ENCODE measurements at places on chromosomes 6 and 20.
A peak's percentile ranks its signal among the peaks of the same experiment; 100 is the strongest.

GRCh38 chr6:30530014-30530413, 26.3 kb downstream of the GNL1 start:
- DNase-seq: no peak

- no peak for DNase-seq
These were observed 14.2 kb downstream of the RRP36 start for GRCh38 chr6:43035495-43036194.

- DNase-seq: no peak
These were observed 32.5 kb downstream of the PREP start for GRCh38 chr6:105370351-105370750.

- peak; percentile 25 for DNase-seq
These were observed 252.8 kb downstream of the CDH26 start for GRCh38 chr20:60210779-60211617.

- DNase-seq: no peak
These were observed 729 bp downstream of the ATG5 start for GRCh38 chr6:106324726-106325335.

DNA sequence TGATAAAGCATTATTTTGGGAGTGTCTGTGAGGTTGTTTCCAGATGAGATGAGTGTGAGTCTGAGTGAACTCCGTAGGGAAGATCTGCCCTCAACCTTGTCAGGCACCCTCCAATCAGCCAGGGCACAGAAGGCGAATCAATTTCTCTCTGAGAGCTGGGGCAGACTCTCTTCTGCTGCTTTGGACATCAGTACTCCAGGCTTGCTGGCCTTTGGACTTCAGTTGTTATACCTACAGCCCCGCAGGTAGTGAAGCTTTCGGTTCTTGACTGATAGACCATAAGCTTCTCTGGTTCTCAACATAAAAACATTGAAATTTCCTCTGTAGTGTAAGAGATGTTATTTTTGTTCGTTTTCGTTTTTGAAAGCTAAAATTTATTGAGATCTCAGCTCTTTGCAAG, 71.4 kb downstream of the MAFB start:
- DNase-seq: no peak

GRCh38 chr6:165200178-165200577, 109.2 kb downstream of the C6orf118 start:
- DNase-seq: no peak

DNA sequence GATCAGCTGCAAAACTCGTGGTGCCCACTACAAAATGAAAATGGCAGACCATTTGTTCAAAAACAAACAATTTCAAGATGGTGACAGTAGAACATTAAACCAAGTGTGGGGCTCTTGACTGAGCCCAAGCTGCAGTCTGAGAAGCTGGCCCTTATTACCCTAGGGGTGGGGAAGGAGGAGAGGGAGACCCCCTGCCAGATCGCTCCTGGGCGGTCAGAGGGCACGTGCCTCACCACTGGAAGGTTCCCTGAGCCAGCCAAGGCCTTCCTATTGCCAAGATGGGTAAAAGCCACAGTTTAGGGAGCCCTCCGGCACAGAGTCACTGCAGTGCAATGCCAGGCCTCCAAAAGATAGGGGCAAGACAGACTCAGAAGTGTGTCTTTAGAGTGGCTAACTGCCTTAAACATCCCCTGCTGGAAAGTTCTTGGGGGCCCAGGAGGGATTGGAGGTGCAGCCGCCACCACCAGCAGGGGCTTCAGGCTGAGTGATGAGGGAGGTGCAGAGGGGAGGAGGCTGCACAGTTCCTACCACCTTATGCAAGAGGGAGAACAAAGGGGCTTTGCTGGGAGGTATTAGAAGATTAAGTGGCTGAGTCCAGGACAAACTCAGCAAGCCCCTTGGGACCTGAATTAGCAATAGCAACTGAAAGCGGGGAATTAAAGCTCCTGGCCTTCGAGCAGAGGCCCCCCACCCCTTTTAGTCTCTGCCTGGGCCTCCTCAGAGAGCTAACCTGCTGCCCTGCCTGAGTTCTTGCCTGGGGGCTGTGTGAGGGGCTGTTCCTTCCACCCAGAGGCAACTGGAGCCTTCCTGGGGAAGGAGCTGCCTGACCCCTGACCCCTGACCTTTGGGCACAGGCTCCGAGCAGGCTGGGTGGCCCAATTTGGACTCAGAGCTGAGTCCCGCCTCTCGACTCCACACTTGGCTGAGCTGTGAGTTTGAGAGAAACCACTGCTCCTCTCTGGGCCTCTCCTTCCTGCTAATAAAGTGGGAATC, 88.4 kb downstream of the VEGFA start:
- no peak for DNase-seq

DNA sequence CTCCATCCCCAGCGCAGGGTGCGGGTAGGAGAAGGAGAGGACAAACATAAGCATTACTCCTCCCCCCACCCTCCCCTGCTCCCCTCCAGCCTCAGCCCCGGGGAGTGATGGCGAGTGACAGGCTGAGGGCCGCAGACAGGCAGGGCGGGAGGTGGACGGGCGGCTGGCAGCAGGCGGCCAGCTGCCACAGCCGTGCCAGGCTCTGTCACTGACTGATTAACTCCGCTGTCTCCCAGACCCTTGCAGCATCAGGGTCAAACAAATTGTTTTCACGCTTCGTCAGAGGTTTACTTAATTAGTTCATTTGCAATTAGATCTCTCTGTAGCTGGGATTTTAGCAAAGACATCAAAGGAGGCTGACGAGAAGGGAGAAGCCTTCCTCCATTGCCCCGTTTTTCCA, 41.9 kb downstream of the FOXP4 start:
- no peak for DNase-seq

DNA sequence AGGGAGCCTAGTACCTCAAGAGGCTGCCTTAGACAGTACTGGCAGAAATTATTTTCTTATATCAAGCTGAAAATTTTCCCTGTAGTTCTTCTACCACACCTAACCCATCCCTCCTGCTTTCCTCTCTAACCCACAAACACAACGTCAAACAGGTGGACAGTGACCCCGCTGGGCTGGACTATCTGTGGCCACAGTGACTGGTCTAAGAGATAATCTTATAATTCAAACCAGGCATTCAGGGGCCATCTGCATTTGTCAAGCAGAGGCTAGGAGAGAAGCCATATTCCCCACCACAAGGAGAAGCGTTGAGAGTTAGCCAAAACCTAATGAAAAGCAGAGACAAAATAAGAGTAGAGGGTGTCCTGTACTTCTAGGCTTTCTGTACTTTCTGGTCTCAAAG, 8.2 kb downstream of the HDDC2 start:
- no peak for DNase-seq

- no peak for DNase-seq
These were observed 42.2 kb upstream of the ADTRP start for GRCh38 chr6:11820821-11821220.

- DNase-seq: peak; percentile 64
These were observed 60.0 kb downstream of the PRL start for GRCh38 chr6:22236626-22237414.

DNA sequence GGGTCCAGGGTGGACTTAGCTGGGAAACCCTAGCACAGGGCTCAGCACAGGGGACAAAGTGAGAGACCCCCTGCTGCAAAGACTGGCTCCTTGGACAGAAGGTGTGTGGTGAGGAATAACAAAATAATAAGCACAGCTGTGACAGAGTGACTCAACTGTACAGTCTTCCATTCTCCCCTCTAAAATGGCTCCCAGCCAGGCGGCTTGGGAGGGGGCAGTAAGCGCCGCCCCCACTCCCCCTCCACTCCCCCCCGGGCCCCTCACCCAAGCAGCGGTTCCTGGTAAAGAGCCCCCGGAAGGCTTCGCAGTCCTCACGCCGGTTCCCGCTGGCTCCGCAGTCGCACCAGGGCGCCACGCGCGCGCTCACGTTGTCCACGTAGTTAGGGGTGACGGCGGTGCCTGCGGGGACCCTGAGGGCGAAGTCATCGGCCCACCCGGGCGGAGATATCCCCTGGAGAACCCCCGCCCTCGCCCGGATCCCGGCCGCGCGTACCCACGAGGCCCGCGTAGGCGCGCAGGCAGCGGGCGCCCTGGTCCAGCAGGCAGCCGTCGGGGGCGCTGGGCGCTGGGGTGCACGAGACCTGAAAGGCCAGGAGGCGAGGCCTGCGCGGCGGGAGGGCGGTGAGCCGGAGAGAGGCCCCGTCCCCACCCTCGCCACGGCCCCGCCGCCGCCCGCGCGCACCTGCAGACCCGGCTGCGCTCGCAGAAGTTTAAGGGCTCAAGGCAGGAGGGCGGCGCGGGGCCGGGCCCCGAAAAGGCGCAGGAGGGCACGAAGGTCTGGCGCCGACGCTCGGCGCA, 2.7 kb downstream of the GFRA4 start:
- no peak for DNase-seq

DNA sequence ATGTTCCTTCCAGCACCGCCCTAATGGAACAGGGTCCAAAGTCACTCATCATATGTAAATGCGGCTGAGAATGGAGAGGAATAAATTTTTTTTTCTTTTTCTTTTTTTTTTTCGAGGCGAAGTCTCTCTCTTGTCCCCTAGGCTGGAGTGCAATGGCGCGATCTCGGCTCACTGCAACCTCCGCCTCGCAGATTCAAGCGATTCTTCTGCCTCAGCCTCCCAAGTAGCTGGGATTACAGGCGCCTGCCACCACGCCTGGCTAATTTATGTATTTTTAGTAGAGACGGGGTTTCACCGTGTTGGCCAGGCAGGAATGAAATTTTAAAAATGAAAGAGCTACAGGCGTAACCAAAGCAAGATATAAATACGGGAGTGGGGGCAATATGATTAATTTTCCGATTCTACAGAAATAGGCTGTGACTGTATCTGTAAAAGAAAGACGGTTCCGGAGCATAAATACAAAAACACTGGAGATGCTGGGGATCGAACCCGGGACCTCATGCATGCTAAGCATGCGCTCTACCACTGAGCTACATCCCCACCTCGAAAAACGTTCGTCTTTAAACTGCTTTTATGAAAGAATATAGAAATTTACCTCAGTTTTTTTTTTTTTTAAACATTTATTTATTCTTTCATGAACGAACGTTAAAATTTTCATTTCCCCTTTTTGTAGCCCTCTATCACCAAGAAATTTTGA, 132.2 kb downstream of the GPX5 start:
- peak; percentile 49 for DNase-seq

DNA sequence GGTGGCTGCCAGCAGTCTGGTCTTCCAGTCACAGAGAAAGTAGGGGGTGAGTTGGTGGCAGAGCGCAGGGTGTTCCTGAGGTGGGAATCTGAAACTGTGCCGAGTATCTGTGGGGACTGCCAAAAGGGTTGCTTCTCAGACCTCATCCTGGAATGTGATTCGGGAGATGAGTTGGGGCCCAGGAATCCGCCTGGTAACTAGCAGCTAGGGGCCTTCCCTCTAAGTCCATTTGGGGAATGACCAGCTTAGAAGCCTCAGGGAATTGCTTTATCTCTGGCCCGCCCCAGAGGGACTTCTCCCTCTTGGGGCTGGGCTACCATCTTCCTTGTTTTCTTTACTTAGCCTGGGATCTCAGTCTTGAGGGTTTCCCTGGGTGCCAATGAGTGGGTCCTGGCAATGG, 49.6 kb downstream of the MOCS1 start:
- no peak for DNase-seq

Measured in HS-5 (cell line).